Hematopoietic multipotent progenitor cell treated with erythropoietin and hydrocortisone succinate and interleukin-3 and kit ligand, for 15 days (in vitro differentiated cells): ENCODE measurements at places on chromosomes 3 and 15.

DNA sequence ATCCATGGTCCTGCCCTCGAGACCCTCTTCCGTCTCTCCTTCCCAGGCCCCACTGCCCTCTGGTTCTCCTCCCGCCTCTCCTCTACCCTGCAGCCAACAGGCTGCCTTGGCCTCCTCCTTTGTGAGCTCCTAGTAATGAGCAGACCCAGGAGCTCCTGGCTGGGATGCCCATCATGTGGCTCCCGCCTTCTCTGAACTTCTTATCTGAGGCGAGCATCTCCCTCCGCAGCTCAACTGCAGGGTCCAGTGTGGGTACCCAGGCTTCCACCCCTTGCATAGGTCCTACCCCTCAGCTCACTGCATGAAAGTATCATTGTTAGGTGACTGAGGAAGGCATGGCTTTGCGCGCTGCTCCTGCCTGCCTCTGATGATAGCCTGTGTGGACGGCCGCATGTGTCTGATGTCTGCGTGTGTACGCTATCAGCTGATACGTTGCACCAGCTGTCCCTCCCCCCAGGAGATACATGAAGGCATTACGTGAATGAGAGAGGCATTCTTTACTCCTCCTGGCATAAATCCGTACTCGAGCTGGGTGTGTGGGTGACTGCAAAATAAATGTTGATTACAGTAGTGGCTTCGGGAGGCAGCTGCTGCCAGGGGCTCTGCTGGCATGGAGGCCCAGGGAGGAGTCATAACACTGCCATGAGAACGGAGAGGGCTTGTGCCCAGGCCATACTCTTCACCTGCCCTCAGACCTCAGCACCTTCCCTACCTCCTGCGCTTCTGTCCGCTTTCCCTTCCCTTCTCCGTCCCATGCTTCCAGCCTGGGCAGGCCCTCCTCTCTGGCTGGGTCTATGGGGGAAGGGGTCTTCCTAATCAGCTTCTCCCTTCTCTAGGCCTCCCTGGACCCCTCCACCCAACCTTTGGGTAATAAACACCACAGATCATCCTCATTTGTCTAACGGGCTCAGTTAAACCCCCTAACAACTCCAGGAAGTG lies 48.8 kb downstream of the ZNF710 start:
- peak; percentile 21 for DNase-seq

- peak; percentile 14 for DNase-seq
These were observed 895 bp downstream of the GATA2 start for GRCh38 chr3:128491941-128492670.

- no peak for DNase-seq
These were observed 7.3 kb downstream of the PRKCD start for GRCh38 chr3:53168175-53168923.

DNA sequence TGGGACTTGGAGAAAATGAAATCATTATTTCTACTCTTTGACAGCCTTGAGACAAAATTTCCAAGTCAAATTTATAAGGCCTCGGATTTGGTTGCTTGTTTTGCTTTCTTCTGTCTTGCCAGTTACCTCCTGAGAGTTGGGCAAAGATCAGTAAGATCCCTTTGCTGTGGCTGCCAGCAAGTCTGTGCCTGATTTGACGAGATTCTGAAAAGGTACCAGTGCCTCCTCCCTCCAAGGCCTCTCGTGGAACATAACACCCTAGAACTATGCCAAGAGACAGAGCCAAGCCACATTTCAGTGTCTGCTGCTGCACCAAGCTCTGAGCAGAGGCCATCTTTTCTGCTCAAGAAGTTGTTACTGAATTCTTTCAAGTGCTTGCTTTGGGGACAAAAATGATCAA lies 61.0 kb downstream of the GTPBP8 start:
- no peak for DNase-seq

DNA sequence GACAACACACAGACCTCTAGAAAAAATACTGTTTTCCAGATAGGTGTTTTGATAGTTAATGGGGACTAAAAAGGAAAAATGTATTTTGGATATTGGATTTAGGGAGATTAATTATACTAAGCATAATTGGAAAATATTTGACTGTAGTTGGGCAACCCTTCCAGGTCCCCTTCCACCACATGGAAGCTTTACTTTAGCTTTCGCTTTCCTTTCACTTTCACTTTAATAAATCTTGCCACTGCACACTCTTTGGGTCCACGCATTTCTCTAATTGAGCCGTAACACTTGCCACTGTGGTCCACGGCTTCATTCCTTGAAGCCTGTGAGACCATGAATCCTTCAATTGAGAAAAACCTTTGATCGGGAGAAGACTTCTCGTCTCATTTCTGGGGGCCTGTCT lies 15.5 kb downstream of the GLDN start:
- no peak for DNase-seq

GRCh38 chr3:69683082-69683806 lies 56.0 kb upstream of the MITF start:
- DNase-seq: no peak

DNA sequence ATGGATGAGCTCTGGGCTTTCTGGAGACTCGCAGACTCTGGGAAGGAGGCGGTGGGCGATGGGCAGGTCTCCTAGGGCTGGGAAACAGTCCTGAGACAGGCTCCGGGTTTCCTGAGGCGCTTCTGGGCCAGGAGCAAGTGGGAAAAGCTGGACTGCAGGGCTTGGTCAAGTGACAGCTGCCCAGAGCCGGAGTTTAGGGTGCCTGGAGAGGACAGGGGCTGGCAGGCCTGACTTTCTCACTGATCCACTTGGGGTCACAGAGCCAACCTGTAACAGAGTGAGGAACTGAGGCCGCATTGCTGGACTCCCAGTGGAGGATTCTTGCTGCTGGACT lies 107.9 kb downstream of the APBA2 start:
- no peak for DNase-seq

DNA sequence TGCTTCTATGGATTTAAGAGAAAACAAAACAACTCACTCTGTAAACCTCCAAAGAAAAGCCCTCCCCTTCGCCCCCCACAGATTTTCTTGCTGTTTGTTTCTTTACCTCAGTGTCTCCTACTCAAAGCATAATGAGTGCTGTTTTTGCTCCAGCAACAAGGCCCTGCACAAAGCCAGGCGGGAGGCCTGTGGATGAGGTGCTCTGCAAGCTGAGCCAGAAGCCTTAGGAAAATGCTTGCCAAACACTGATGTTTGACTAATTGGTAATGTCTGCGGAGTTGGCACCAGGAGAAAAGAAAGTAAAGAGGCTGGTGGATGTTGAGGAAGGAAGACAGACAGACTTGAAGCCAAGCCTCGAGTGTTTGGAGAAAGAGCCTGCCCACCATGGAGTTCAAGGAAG lies 99.7 kb downstream of the RARB start:
- DNase-seq: no peak

DNA sequence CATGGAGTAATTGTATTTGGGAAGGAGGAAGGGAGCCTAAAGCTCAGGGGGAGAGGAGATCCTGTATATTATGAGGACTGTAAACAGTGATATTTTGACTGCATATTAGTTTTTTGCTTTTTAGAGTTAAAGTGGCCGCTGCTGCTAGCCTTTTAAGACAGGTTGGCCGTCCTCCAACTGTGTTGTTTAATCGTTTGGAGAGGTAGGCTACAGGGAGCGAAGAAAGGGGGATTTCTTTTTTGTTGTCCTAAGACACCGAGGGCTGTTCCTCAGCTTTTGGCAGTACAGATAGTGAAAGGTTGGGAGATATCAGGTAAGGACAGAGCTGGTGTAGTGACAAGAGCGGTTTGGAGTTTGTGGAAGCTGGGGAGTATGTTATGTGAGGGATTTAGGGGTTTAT lies 38.2 kb upstream of the RNF7 start:
- DNase-seq: no peak
